CD4-positive, alpha-beta T cell (primary cell): ENCODE measurements at places on chromosomes 5 and 9. TPM values are rescaled to one million over a fixed set of nuclear protein-coding genes. Genes with fewer than 3 reads are reported as not detected.
A peak's percentile ranks its signal among the peaks of the same experiment; 100 is the strongest.

DNA sequence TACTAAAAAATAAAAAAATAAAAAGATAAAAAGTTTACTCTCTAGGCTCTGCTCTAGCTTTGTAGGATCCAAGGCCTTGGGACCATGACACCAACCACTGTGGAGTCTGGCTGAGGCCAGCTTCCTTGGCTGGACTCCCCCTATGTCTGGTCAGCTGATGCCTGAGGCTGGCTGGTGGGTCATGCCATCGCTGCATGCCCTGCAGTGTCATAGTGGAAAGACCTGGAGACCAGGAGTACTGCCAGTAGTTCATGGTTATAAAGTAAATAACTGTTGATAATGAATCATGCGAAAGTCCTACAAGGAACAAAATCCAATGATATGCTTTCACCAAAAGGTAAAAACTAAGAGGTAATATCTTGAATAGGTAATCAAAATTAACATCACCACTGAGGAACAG lies 43.2 kb downstream of the GARNL3 start:
- no peak overlapping the region for H3K27ac ChIP-seq
- H3K4me3 ChIP-seq, result no peak overlapping the region
- H3K27me3 ChIP-seq, result no peaks in the 10 kb centered on the region
- H3K36me3 ChIP-seq, result no peaks in the 10 kb centered on the region
- DNase-seq, result no peak
- H3K4me1 ChIP-seq, result no peaks in the 10 kb centered on the region

The ANKRD34B gene
- total RNA-seq, result not detected

- no peak overlapping the region for H3K27ac ChIP-seq
- H3K4me3 ChIP-seq, result no peak overlapping the region
- no peak for DNase-seq
- H3K4me1 ChIP-seq, result no peaks in the 10 kb centered on the region
- H3K36me3 ChIP-seq, result no peaks in the 10 kb centered on the region
Measured at GRCh38 chr5:89668821-89669220, 740.7 kb downstream of the CETN3 start.

DNA sequence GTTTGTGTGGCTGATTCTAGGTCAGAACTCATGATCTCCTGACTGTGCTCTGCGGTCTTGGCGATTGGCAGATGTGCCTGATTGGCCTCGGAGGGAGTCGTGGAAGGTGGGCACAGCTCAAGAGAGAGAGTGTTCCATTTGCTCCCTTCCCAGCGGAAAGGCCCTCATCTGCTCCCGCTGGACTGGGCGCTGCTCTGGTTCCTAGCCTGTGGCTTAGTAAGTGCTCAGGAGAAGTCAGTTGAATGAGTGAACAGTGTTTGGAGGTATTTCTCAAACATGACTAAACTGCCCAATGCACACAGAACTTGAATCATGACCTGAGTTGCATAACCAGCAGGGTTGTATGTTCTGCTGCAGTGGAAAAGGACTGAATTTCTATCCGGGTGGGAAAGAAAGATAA lies 120.2 kb upstream of the PITX1 start:
- no peaks in the 10 kb centered on the region for H3K4me1 ChIP-seq
- H3K27ac ChIP-seq, result no peak overlapping the region
- H3K36me3 ChIP-seq, result no peaks in the 10 kb centered on the region
- no peak overlapping the region for H3K4me3 ChIP-seq
- no peaks in the 10 kb centered on the region for H3K27me3 ChIP-seq

GRCh38 chr9:126159430-126160060 lies 167.1 kb upstream of the MVB12B start:
- H3K27me3 ChIP-seq, result no peaks in the 10 kb centered on the region
- DNase-seq, result no peak
- no peaks in the 10 kb centered on the region for H3K36me3 ChIP-seq
- no peak overlapping the region for H3K27ac ChIP-seq

DNA sequence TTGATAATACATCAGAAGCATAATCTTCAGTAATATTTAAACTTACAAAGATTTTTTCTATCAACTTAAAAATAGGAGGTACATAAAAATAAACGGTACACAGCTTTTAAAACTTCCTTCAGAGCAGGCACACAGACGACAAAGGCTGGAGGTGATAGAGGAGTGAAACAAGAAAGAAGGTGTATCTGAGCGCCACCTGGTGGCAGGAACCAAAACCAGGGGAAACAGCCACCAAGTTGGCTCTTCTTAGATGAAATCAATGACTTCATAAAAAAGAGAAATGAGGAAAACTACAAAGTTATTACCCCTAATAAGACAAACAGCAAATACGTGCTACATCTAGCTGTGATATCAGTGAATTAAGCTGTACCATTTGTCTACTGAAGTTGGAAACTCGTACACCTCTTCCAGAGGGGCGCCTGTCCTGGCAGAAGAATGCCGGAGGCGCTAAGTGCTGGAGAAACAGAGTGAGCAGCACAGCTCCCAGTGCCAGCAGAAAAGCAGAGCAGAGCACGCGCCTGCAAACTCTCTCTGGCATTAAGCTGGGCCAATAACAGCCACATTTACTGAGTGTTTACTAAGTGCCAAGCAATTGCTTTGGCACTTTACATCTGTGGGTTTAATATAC lies 85.9 kb downstream of the SETX start:
- no peak overlapping the region for H3K4me3 ChIP-seq
- H3K27me3 ChIP-seq, result no peaks in the 10 kb centered on the region
- peak; percentile 71 for DNase-seq
- H3K27ac ChIP-seq, result no peak overlapping the region

The BTNL3 gene
- total RNA-seq, result not detected

DNA sequence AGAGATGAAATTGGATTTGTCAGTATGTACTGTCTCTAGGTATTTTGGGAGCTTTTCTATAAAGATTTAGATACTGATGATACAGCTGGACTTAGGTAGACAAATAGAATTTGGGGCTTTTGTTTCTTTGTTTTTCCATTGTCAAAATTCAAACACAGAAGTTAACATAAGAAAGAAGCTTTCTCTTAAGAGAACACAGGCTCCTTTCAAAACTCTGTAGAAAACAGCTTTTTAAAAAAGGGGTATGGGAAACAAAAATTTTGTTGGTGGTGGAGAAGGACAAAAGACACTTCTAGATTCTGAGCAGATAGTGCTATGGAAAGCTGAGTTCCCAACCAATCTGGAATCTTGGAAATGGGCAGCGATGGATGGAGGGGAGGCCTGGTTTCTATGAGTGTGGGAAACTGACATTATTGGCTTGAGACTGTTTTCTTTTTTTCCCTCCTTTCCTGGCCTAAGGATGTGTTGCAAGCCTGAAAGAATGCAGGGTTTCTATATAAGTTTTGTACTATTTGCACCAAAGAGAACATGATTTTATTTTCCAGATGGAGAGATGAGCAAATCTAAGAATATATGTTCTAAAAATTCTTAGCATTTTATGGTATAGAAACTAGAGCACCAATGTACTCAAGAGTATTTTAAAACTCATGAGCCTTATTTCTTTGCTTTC lies 240.0 kb downstream of the PRR16 start:
- H3K27ac ChIP-seq, result no peak overlapping the region
- H3K4me1 ChIP-seq, result no peaks in the 10 kb centered on the region
- DNase-seq, result no peak
- no peaks in the 10 kb centered on the region for H3K36me3 ChIP-seq

DNA sequence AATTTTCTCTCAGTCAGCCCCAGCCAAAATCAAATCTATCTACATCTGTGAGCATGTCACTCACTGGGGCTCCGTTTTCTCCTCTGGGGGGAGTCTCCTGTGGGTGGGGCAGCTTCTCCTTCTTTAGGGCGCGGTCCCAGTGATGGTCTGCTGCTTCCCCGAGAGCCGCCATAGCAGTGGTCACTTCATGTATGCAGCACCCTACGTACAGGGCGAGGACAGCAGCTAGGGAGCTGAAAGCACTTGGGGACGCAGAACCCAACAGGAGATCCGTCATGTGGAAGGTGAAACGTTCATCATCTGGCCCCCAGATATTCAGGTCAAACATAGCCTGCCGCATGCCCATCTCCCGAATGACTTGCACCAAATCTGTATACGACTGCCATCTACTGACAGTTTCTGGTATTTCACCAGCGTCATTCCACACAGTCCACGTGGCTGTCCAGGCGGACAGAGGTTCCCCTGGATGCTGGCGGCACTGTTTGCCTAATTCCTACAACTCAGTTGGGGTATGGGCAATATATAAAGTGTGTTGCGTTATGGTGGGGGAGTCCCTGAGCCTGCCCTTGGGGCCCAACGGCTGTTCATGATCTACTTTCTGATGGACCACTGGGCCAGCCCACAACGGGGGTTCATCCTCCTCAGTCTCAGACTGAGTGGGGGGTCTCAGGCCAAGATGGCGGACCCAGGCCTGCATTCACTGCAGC lies 795.0 kb downstream of the EFNA5 start:
- no peaks in the 10 kb centered on the region for H3K36me3 ChIP-seq
- H3K27me3 ChIP-seq, result no peaks in the 10 kb centered on the region
- no peak overlapping the region for H3K4me3 ChIP-seq
- no peak for DNase-seq

The PCDHGA4 gene
- total RNA-seq, result 0.08 TPM

The DMRT3 gene
- not detected for total RNA-seq

DNA sequence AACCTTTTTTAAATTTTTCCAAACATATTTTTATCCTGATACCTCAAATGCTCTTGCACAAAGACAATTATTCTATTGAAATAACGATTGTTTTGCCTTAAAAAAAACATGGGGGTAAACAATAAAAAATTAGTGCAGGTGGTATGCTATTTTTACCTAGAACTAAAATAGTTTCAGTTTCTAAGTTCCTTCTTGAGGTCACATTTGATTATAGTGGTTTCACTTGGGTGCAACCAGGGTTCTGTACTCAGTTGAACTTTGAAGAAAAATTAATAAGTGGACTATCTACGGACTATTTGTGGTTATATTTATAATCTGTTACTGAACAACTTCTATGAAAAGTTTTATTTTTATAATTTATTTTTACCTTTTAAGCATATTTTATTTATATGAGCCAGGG lies 387.1 kb upstream of the IZUMO3 start:
- no peak overlapping the region for H3K27ac ChIP-seq
- no peak for DNase-seq
- no peak overlapping the region for H3K4me3 ChIP-seq
- no peaks in the 10 kb centered on the region for H3K4me1 ChIP-seq
- no peaks in the 10 kb centered on the region for H3K27me3 ChIP-seq

The KCNN2 gene
- not detected for total RNA-seq

DNA sequence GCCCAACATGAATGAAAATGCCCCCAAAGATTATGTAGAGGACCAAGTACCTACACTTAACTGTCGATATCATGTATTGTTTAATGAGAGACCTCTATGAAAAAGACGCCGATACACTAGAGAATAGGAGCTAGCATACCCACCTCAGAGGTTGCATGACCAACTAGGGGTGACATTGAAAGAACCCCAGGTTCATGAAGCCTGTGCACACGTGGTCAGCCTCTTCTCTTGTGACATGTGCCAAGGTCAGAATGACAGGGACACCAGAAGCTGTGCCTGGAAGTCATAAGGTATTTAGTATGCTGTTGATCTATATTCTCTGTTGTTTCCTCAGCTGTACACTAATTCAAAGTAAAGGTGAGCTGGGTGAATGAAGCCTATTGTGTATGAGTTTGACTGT lies 1594.1 kb downstream of the EFNA5 start:
- no peak overlapping the region for H3K4me3 ChIP-seq
- no peaks in the 10 kb centered on the region for H3K4me1 ChIP-seq
- H3K27me3 ChIP-seq, result no peaks in the 10 kb centered on the region
- H3K27ac ChIP-seq, result no peak overlapping the region

The PHF24 gene
- total RNA-seq, result not detected

DNA sequence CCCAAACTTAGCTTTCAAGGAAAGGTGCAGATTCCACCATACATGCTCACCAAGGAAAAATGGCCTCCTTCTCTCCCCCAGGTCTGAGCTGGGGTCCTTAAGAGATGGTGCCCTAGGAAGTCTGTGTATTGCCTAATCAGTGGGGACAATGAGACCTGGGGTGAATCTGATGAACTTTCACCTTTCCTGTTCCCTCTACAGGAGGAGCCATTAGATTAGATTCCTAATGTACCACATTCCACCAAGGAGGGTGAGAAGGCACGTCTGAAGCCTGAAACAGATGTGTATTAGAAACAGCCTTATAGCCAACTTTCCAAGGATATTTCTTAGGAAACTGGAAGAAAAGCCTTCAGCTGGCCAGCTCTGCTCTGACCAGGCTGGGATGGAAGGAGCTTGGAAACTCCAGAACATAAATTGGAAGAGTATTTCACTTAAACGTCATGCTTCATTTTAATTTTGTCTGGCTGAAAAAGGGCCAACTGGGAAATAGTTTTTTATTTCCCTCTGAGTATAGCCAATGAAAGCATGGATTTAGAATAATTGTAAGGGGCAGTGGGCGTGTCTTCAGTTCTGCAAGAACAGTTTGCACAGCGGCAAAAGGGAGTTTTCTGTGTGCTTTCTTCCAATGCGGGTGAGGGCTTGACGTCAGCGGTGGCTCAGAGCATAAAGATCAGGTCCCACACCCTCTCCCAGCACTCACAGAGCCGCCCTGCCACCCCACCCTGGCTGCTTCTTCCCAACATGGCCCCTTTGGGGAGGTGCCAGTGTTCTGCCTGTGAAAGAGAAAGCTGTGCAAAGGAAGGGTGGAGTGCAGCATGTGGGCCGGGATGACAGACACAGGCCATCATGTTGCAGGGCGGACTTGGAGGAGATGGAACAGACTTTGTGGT lies 210.9 kb downstream of the ESM1 start:
- DNase-seq, result no peak
- H3K27ac ChIP-seq, result no peak overlapping the region
- no peaks in the 10 kb centered on the region for H3K27me3 ChIP-seq

The TRIM7 gene
- 3.4 TPM for total RNA-seq

The PCDHB4 gene
- not detected for total RNA-seq

DNA sequence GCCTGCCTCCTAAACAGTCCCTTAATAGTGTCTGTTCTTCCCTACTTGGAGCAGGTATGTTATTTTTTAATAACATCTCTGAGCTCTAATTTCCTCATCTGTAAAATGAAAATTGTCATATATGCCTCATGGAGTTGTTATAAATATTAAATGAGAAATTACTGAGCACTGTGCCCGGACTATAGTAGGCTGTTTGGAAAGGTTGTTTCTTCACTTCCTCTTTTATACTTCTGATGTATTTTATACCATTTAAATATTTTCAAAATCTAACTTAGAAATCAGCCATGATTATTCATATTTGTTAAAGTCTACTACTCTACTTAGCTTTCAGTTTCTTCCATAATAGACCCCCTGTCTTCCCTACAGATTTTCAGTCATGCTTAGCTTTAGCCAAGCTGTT lies 30.5 kb upstream of the HAPLN1 start:
- H3K4me1 ChIP-seq, result no peaks in the 10 kb centered on the region
- no peak overlapping the region for H3K4me3 ChIP-seq
- H3K36me3 ChIP-seq, result no peaks in the 10 kb centered on the region
- H3K27me3 ChIP-seq, result no peaks in the 10 kb centered on the region

The NRG2 gene
- 0.08 TPM for total RNA-seq

GRCh38 chr5:11046160-11046559 lies 285.1 kb upstream of the DAP start:
- no peaks in the 10 kb centered on the region for H3K36me3 ChIP-seq
- H3K4me1 ChIP-seq, result no peaks in the 10 kb centered on the region
- DNase-seq, result no peak

DNA sequence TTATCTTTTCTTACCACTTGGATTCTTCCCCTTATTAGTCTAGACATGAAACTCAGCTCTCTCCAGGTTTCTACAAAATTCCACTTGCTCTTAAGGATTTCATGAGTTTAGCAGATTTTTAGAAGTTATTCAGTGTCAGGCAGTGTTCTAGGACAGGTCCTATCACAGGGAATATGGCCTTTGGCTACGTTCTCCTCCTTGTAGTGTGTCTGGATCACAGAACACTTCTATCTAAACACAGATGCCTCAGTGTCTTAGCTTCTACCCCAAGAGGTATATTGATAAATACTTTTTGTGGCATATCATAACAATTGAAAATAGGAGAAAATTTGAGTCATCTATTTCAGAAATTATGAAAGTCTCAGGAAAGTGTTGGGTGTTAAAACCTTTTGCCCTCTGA lies 15.6 kb downstream of the RAB3C start:
- no peak overlapping the region for H3K4me3 ChIP-seq
- H3K27ac ChIP-seq, result no peak overlapping the region
- no peak for DNase-seq
- no peaks in the 10 kb centered on the region for H3K4me1 ChIP-seq
- H3K27me3 ChIP-seq, result peaks cover 9% of the 10 kb centered on the region
- H3K36me3 ChIP-seq, result no peaks in the 10 kb centered on the region
